ENCODE measurements at places on chromosomes 3 and 15.

DNA sequence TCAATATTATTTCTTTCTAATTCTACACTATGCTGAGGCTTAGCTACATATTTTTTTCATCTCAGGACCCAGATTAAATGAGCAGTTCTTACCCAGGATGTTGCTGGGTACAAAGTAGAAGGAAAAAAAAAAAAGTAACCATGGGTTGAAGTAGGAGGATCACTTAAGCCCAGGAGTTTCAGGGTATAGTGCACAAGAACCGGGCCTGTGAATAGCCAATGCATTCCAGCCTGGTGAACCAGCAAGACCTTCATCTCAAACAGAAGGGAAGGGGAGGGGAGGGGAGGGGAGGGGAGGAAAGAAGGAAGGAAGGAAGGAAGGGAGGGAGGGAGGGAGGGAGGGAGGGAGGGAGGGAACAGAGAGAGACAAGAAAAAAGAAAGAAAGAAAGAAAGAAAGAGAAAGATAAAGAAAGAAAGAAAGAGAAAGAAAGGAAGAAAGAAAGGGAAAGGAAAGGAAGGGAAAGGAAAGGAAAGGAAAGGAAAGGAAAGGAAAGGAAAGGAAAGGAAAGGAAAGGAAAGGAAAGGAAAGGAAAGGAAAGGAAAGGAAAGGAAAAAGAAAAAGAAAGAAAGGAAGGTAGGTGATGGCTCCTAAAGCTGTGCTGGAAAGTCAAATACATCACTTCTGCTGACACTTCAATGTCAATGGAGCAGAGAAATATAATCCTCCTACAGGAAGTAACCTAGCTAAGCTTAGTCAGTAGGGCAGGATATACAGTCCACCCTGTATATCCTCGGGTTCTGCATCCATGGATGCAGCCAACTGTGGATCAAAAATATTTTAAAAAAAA, 206.8 kb upstream of the TGFBR2 start:
- no peak for DNase-seq

DNA sequence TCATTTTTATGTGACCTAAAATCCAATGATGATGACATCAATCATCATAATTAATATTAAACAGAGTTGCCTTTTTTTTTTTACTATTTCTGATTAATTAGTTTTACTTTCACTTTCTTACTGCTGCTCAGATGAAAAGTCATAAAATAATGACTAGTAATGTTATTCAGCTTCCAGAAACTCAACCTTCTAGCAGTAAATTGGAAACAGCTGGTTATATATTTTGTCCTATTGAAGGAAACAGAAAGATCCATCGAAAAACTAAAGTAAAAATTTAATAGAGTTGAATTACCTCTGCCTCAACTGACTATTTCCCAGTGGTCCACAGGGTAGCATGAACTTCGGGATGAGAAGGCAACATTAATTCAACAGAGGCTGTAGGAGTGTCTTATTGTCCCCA, 107.1 kb upstream of the PTX3 start:
- DNase-seq: no peak

DNA sequence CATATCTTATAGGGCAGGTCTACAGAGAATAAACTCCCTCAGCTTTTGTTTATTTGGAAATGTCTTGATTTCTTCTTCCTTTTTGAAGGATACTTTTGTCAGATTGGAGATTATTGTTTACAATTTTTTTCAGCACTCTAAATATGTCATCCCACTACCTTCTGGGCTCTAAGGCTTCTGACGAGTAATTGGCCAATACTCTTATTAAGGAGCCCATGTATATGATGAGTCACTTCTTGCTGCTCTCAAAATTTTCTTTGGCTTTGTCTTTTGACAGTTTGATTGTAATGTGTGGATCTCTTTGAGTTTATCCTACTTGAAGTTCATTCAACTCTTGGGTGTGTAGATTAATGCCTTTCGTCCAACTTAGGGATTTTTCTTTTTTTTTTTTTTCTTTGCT, 28.9 kb upstream of the CD200R1L start:
- DNase-seq: no peak

GRCh38 chr15:89340573-89340972, 5.9 kb upstream of the POLG start:
- no peak for DNase-seq

GRCh38 chr15:31302778-31303725, 23.6 kb upstream of the KLF13 start:
- DNase-seq: no peak

DNA sequence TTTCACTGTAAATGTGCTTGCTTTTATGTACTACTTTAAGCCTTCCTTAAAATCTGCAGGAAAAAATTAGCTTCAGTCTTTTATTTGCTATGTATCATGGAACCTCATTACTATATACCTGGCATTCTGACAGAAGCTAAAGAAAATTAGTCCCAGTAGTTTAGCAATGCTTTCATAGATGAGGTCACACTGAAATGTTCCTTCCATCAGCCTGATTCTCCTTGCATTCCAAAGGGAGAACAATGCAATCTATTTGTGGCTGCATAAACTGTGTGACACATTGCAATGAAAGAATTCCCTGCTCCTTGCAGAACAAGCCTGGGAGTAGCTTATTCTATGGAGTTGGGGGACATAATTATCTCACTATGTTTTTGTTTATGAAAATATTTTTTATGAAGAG, 691.5 kb upstream of the ARPP21 start:
- DNase-seq: no peak

GRCh38 chr15:75350601-75351361, 3.9 kb downstream of the NEIL1 start:
- no peak for DNase-seq

DNA sequence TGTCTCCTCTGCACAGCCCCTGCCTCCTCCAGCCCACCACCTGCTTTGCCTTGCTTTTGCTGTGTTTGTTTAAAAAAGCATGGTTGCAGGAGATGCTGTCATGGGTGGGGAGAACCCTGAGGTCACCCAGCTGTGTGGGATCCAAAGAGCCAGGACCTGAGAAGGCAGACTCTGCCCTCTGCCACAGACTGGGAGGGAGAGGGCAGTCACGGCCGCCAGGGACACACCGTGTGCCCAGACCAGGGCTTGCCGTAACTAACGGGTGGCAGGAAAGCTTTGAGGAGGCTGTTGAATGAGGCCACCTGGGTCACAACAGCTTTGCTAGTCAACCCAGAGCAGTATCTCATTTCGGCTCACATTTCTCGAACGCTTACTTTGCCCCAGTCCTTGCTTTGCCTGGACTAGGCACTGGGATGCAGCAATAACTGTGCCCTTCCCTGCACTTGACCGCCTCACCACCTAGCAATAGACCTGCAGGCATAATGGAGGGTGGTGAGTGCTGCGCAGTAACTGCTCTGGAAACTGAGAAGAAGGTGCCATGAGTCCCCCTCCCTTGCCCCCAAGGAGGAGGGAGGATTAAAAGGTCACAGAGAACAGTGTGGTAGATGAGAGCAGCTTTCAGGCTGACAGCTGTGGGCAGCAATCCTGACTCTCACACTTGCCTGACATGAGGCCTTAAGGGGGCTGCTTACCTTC, 55.0 kb upstream of the CTDSPL start:
- no peak for DNase-seq

DNA sequence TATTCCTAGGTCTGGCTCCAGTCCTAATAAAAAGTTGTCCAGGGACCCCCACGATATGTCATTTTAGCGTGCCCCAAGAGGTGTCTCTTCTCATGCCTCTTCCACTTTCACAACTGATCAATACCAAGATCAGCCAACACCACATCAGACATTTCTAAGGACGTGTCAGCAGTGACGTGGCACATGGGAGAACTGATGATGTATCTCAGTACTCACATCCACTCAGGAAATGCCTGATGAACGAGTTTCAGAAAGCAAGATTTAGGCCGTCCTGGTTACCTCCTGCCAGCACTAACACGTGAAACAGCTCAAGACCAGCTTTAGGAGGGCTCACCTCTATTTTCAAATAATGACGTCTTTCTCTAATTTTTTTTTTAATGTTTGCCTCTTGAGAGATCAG, 19.6 kb downstream of the VGLL4 start:
- no peak for DNase-seq

DNA sequence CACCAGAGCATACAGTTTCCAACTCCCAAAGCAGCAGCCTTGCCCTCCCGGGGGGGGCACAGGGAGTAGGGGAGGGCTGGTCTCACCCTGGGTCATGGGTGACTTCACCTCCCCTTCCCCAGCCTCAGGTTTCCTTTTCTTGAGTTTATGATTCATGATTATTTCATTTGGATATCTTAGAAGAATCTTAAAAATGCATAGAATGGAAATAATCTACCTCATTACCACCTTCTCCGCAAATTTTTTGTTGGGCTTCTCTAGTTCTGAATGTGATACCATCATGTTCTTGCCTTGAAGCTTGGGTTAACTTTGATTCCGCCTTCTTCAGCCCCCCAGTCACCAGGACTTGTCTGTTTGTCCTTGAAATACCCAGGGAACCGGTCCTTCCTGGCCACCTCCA, 148.8 kb upstream of the ROPN1 start:
- no peak for DNase-seq

- no peak for DNase-seq
These were observed 24.7 kb downstream of the SPATA12 start for GRCh38 chr3:57085211-57085610.

- no peak for DNase-seq
These were observed 27.2 kb downstream of the BCL2A1 start for GRCh38 chr15:79943820-79944219.

GRCh38 chr3:53764026-53764775, 82.0 kb downstream of the CHDH start:
- DNase-seq: no peak

DNA sequence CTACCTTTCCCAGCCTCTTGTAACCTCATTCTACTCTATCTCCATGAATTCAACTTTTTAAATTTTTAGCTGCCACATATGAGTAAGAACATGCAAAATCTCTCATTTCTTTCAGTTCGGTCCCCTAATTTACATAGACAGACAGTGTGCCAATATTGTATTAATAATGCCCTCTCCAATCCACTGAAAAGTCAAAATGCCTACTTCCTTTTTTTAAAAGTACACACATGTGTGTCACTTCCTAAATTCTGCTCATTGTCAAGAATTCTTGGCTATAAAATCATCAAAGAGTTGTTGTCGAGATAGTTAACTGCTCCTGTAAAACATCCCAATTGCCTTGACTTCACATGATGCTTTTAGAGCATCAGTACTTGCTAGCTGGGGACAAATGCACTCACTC, 84.2 kb upstream of the IL12A start:
- no peak for DNase-seq

- DNase-seq: no peak
These were observed 1044.2 kb downstream of the AGBL1 start for GRCh38 chr15:87123676-87124382.

DNA sequence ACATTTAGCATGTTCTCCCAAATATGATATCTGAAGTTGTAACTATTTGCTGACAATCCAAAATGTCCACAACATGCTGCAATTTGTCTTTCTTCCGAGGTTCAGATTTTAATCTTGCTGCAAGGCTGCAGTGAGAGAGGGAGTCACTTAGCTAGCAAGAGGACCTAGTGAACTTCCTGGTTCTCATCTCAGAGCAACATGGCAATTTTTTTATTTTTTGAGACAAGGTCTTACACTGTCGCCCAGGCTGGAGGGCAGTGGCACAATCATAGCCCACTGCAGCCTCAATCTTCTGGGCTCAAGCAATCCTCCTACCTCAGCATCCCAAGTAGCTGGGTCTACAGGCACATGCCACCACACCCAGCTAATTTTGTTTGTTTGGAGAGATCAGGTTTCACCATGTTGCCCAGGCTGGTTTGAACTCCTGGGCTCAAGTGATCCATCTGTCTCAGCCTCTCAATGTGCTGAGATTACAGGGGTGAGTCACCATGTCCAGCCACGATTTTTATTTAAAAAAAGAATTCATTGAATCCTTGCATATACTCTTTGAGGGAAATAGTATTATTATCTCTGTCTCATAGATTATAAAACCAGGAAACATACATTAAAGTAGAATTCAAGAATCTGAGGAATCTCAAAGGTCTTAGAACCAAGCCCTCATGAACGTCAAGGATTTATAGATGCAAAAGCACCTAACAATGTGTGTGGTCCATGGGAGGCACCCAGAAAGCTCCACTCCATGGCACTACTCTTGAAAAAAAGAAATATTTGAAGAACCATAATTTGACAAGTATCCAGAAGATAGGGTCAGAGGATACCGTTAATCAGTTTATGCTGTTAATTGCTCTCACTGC, 9.1 kb downstream of the HDC start:
- DNase-seq: no peak

GRCh38 chr15:58303236-58303635, 128.6 kb upstream of the LIPC start:
- DNase-seq: no peak

DNA sequence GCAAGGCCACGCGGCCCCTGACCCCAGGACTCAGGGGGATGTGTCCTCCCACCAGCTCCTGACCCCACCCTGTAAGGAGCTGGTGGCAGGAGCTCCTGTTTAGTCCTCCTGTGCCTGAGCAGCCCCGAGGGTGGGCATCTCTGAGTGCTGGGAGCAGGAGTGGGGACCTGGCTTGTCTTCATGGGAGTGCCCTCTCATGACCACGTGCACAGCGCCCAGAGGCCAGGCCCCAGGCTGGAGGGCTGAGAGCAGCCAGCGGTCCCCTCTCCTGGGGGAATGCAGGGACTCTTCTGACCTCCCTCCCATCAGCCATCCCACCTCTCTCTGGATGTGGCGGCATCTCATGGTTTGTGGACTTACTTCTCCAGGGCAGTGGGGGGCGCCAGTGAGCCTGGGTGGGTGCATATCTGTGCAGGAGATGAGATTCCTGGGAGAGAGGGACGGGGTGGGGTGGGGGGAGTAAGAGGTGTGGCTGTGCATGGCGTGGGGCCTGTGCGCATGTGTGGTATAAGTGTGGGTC, 205.6 kb downstream of the TBC1D2B start:
- DNase-seq: no peak

- DNase-seq: no peak
These were observed 73.0 kb upstream of the GAP43 start for GRCh38 chr3:115550285-115550761.

DNA sequence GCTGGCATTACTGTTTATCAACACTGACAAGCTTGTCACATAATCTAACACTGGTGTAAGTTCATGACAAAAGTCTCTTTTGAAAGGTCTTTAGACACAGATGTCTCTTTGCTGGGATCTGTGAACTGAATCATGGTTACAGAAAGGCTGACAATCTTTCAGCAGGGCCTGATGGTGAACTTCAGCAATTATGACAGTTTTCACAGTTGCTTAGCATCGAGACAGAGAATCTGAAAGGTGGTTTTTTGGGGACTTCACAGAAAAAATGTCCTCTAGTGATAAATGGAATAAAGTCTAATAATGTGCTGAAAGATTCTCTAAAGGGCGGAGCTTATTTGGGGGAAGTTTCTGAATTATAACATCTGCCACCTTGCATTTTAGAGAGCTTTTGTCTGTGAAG, 32.3 kb downstream of the CLDN1 start:
- no peak for DNase-seq

- DNase-seq: no peak
These were observed 10.1 kb downstream of the TERC start for GRCh38 chr3:169754711-169755110.

Data from stimulated activated CD4-positive, alpha-beta T cell treated with anti-CD3 and anti-CD28 coated beads, Interleukin-1b, Interleukin-23, amount 100 ng/mL, for 1 hour (primary cell).